Stimulated activated CD4-positive, alpha-beta T cell treated with anti-CD3 and anti-CD28 coated beads, TNF-alpha, amount 100 ng/mL, for 1 hour (primary cell): ENCODE measurements at places on chromosomes 2 and 18.

- no peak for DNase-seq
Measured at GRCh38 chr18:79756826-79757225, 40.9 kb upstream of the KCNG2 start.

- DNase-seq, result no peak
Measured at GRCh38 chr2:21836261-21836660, 712.5 kb downstream of the TDRD15 start.

DNA sequence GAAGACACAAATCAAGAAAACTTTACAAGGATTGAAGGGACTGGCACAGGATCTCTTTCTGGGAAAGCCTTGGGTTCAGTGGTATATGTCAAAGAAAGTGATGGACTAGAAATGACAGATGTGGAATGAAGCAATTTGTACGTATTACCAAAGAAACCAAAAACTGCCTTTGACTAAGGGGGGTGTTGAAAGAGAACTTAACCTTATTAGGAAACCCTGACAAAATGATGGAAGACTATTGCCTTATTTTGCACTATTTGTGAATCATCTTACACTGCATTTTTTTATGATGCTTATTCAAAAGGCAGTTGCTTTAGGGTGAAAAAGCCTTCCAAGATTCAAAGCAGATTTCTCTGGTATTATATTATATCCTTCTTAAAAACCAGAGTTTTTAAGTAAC lies 4.0 kb downstream of the TSGA10 start:
- no peak for DNase-seq

DNA sequence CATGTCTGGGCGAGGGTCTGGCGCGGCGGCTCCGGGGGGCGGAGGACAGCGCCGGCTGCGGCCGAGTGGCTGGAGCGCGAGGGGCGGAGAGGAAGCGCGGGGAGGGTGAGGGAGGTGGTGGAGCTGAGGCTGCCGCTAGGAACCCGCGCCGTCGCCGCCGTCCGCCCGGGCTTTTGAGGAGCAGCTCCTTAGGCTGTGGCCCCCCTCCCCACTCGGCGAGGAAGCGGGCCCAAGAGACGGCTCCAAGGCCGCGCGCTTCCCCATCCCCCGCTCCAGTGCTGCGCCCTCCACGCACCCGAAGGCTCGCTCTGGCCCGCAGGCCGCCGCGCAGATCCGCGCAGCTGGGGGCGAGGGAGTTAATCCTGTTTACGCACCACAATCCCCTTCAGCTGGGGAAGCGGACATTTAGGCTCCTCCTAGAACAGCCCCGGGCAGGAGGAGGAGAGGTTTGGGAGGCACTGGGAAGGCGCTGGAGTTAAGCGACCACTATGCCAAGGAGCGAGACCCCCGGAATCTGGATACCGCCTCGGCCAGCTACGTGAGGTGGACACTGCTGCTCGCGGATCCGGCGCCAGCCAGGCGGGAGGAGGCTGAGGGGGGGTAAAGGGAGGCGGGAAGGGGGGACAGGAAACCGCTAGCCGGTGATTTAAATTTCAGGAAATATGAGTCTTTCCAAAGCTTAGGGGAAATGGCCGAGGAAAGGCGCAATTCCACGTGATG lies at the start of gene CNRIP1:
CNRIP1 (minus strand) TSS at position 552 of the 720 bp plus-strand sequence; CDS start at position 3, 549 bp downstream.
- DNase-seq, result no peak

- DNase-seq, result no peak
Measured at GRCh38 chr2:15009681-15010080, 377.2 kb downstream of the LRATD1 start.
